Activated T-cell treated with anti-CD3 and anti-CD28 coated beads, Interleukin-2, amount 50 U/mL, for 72 hours (primary cell): ENCODE measurements at places on chromosomes 12 and 14. TPM values are rescaled to one million over a fixed set of nuclear protein-coding genes. Genes with fewer than 3 reads are reported as not detected.

DNA sequence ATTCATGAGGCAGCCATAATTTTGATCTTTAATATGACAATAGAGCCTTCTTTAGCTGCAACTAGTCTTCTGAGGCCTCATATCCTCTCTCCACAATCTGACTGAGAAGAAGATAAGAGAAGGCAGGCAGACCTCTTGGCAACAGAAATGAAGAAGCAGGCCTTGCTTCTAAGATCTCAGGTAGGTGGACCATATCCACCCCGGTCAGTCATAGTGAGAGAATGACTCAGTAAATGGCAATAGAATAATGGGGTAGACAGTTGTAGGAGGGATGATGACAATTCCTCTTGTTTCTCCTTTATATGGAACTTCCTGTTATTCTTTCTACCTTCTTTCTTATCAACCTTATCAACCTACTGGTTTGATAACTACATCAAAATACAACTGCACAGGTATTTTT is 246.7 kb upstream of the G2E3 start:
- H3K4me1 ChIP-seq: no peaks in the 10 kb centered on the region
- peaks cover 2% of the 10 kb centered on the region for H3K36me3 ChIP-seq
- H3K4me3 ChIP-seq: no peak overlapping the region

DNA sequence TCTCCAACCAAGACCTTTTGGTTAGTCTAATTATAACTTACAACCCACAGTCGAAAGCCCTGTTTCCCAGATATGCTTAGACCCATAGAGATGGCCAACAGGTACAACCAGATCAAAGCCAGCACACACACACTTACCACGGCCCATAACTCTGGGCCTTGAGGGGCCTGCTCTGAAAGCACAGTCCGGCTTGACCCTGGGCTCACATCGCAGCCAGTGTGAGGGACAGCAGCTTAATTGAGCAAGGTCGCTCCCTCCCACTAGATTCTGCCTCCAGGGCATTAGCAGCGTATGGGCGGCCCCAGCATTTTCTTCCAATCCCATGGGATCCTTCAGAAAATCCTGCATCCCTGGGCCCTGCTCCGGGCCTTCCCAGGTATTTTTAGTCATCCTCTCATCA is 157.4 kb upstream of the FKBP4 start:
- H3K4me3 ChIP-seq: no peak overlapping the region
- peaks cover 17% of the 10 kb centered on the region for H3K4me1 ChIP-seq
- H3K36me3 ChIP-seq: no peaks in the 10 kb centered on the region
- H3K27me3 ChIP-seq: peaks cover 21% of the 10 kb centered on the region

DNA sequence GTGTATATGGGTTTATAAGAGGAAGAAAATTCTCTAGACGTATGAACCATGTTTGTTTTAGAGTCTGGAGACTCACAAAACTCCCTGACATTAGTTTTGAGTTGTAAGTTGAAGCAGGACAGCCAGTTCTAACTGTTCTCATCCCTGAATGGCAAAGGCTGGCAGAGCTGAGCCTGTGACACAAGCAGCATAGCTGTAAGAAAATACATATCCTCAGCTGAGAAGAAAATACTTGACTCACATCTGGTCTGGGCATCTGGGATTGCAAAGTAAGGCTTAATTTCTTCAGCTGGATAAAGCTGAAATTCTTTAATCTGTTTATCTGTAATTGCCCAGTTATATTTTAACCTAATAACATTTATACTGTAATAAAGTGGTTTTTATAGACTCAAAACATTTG is 156.3 kb downstream of the PELI2 start:
- no peak for DNase-seq
- no peaks in the 10 kb centered on the region for H3K36me3 ChIP-seq
- no peaks in the 10 kb centered on the region for H3K27me3 ChIP-seq
- H3K27ac ChIP-seq: no peak overlapping the region
- H3K4me3 ChIP-seq: no peak overlapping the region

DNA sequence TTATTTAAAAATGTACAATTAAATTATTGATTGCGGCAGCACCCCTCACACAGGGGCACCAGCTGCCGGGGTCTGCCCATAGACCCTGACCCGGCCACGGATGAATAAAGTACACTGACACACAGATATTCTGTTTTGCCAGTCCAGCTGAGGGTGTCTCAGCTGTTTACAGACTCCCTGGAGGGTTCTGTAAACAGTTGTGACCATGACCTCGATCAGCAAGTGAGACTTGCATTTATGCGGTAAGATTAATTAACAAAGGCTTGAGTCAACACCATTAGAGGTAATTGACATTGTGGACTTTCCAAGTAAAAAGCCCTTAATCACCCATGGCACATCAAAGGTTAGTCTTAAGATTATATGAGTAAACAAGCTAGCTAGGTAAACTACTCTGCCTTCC is 94.3 kb downstream of the FUT8 start:
- peaks cover 37% of the 10 kb centered on the region for H3K4me1 ChIP-seq
- no peak overlapping the region for H3K27ac ChIP-seq
- H3K36me3 ChIP-seq: peaks cover 14% of the 10 kb centered on the region
- H3K4me3 ChIP-seq: no peak overlapping the region

GRCh38 chr14:32709027-32709426 is 229.7 kb upstream of the NPAS3 start:
- DNase-seq: no peak
- H3K27me3 ChIP-seq: no peaks in the 10 kb centered on the region
- H3K4me3 ChIP-seq: no peak overlapping the region
- no peaks in the 10 kb centered on the region for H3K4me1 ChIP-seq
- no peaks in the 10 kb centered on the region for H3K36me3 ChIP-seq

GRCh38 chr12:26610774-26611173 is 222.2 kb downstream of the ITPR2 start:
- H3K27ac ChIP-seq: no peak overlapping the region
- H3K4me3 ChIP-seq: no peak overlapping the region
- DNase-seq: no peak

CLEC14A gene
- not detected for total RNA-seq
